ENCODE measurements at places on chromosomes 6 and 20.

GRCh38 chr20:46135856-46136633 is 17.9 kb downstream of the CD40 start:
- no peak for DNase-seq

GRCh38 chr6:79821859-79822258 is 125.5 kb downstream of the ELOVL4 start:
- DNase-seq, result no peak

- DNase-seq, result no peak
Observed at GRCh38 chr6:139758209-139758611, 383.8 kb upstream of the CITED2 start.

DNA sequence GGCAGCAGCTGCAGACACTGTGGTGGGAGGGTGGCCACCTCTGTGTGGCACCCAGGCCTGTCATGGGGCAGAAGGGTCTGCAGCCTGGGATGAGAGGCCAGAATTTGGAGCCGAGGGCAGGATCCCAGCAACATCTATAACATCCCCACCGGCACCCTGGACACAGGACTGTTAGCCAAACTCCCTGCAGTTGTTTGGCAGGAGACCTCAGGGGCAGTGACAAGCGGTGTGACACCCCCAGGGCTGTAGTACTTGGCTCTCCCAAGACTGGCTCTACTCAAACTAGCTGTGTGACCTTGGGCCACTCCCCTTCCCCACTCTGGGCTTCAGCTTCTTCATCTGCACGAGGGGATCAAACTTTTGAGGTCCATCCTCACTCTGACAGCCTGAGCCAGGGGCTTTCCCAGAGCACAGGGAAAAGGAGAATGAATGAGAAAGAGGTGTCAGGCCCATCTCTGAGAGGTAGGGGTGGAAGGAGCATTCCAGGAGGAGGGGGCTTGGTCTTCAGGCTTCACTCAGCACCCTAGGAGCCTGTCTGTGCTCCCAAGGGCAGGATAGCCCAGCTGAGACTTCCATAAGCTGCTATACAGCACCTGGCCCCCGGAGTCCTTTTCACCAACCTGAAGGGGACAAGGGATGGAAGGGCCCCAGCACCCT is 64.0 kb downstream of the MDGA1 start:
- DNase-seq, result no peak

GRCh38 chr20:62838128-62838891 is 21.5 kb downstream of the COL9A3 start:
- DNase-seq, result no peak

DNA sequence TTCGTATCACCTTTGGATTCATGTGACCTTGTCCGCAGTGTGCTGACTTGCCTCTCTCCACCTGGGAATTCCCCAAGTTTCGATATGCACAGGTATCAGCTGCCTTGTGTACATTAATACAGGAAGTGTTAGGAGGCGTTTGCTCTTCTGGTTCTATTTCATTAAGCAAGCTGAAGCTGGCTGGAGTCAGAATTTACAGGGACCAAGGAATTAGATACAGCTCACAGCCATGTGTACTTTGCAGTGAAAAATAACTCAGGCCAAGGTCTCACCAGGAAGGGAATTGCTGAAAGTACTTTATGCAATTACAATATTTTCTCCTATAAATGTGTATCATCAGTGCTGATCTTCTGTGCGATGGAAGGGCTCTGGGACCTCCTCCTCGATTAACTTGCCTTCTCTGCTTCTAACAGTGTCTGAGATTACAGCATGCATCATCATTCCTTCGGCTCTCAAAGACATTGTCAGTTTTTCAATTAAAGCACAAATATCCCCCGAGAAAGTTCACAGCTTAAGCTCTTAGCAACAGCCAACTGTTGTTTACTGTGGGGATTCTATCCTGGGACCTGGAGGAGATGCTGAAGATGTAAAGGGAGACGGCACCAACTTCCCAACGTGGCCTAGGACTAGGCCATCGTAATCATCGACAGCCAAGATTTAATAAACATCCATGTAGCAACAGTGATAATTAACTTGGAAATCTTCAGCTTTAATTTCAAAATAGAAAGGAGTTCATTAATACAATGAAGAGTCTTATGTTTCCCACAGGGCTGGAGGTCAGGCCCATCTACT is 13.8 kb upstream of the TIAM2 start:
- no peak for DNase-seq

DNA sequence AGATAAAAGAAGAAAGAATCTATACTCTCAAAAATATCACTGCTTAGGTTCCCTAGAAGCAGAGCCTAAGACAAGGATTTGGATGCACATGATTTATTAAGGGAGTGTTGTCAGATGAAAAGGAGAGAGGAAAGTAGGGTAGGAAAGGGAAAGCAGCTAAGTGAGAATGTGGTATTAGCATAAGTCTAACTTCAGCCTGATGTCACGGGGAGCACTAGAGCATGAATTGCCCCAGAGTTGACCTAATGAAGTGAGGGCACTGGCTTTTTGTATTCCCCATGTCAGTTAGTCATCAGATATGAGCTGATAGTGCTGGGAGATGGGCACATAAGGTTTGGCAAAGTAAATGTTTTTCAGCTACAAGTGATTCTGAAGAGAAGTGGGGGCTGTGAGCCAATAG is 129.0 kb upstream of the THEMIS start:
- DNase-seq, result no peak

- peak; percentile 39 for DNase-seq
Observed at GRCh38 chr6:28864326-28864923, 59.4 kb downstream of the TRIM27 start.

GRCh38 chr6:167712731-167713475 is 113.8 kb upstream of the AFDN start:
- DNase-seq, result no peak

- no peak for DNase-seq
Observed at GRCh38 chr20:58576603-58576970, 61.4 kb upstream of the APCDD1L start.

GRCh38 chr20:36775196-36775595 is 1.6 kb upstream of the DSN1 start:
- DNase-seq, result no peak

- DNase-seq, result no peak
Observed at GRCh38 chr6:35174501-35174900, 33.4 kb upstream of the TCP11 start.

- no peak for DNase-seq
Observed at GRCh38 chr6:3568396-3569082, 111.7 kb upstream of the SLC22A23 start.

DNA sequence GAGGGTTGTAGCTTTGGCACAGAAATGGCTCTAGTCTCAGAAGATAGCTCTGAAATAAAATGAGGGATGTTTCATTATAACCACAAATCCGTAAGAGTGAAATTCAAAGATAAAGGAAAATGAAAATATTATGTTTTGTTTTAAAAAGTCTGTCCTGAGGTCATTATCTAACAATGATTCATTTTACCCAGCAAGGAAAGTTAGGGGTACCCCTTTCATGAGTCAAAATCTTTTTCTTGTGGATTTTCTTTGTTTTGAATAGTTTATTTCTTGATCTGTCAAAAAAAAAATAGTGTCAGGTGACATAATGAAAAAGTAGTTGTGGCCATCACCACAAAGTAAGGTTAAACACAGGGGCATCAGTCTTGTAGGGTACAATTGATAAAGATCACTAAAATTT is 59.7 kb upstream of the MYB start:
- DNase-seq, result no peak

GRCh38 chr6:14436592-14437132 is 319.1 kb downstream of the CD83 start:
- DNase-seq, result no peak

GRCh38 chr6:154410619-154411072 is 54.0 kb upstream of the IPCEF1 start:
- DNase-seq, result peak; percentile 59

DNA sequence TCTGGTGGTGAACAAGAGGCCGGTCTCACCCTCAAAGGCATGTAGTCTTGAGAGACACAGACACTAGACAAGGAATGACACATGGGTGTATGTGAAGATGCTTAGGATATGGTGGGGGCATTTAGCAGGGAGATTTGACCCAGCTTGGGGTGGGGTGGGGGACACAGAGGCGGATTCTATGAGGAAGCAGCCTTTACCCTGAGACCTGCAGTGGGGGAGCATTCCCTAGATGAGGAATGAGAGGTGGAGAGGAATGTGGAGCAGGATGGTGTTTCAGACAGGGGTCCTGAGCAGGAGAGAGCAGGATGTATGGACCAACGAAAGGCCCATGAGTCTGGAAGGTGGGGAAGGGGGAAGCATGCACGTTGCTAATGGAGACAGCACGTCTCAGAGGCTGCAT is 57.8 kb downstream of the PHACTR3 start:
- DNase-seq, result no peak

DNA sequence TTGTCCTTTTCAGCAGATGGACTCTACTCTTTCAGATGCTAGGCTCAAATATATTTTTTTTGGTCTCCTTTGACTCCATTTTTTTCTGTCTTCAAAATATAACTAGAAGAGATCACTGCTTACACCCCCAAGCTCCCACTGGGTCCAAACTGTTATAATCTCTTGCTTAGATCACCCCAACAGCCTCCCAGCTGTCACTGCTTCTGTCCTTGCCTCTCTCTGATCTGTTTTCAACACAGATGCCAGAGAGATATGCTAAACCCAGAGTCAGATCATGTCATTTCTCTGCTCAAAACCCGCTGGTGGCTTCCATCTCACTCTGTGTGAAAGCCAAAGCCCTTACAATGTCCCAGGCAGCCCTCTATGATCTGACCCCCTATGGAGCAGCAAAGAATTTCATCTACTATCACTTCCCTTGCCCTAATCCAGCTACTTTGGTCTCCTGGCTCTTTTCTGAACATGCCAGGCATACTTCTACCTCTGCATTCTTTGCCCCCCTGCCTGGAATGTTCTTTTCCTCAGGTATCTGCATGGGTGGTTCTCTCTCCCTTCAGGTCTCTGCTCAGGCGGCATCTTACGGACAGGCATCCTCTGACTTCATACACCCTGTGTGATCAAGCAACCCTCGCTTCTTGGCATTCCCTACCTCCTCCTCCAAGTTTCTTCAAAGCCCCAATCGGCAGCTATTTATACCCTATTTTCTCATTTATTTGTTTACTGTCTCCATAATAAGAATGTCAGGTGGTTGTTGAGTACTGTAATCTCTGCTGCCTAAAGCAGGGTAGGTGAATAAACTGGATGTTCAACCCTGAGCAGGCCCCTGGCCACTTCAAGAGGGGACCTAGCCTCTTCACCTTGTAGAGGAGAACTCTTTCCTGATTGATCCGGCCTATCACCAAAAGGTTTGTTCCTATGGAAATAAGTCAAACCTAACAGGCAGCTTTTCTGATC is 43.6 kb upstream of the SLC4A11 start:
- DNase-seq, result no peak

- no peak for DNase-seq
Observed at GRCh38 chr6:157025437-157025836, 248.3 kb downstream of the ARID1B start.

- no peak for DNase-seq
Observed at GRCh38 chr6:16078064-16078463, 50.8 kb upstream of the MYLIP start.

DNA sequence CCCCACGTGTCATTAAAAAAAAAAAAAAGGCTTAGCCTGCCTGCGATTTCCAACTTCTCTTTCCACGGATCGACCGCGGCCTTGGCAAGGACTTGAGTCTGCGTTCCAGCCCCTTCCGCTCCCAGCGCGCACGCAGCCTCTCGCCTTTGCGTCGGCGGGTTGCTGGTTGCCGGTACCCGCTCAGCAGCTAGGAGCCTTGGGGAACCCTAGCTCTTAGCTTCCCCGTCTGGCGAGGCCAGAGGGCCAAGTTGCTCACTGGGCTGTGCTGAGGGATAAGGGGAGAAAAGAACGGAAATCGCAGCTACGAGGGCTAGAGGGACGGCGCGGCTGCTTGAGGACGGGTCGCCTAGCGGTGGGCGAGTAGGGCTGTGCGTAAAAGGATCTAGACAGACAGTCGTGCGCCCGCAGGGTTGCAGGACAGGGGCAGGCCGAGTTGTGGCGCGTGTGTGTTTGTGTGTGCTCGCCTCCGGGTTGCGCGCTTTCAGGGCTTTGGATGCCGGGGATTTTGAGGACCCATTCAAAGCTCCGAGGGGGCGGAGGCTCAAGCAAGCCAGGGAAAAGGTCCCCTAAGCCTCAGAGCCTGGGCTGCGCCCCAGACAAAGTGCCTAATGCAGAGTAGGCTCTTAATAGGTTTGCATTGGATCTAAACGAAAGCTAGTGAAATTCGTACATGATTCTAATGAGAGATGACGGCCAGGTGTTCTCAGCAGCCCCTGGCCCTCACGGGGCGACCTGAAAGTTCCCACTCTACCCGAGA is 40.5 kb upstream of the OSTM1 start:
- DNase-seq, result peak; percentile 59

GRCh38 chr20:54622333-54623295 is 147.2 kb downstream of the DOK5 start:
- no peak for DNase-seq

DNA sequence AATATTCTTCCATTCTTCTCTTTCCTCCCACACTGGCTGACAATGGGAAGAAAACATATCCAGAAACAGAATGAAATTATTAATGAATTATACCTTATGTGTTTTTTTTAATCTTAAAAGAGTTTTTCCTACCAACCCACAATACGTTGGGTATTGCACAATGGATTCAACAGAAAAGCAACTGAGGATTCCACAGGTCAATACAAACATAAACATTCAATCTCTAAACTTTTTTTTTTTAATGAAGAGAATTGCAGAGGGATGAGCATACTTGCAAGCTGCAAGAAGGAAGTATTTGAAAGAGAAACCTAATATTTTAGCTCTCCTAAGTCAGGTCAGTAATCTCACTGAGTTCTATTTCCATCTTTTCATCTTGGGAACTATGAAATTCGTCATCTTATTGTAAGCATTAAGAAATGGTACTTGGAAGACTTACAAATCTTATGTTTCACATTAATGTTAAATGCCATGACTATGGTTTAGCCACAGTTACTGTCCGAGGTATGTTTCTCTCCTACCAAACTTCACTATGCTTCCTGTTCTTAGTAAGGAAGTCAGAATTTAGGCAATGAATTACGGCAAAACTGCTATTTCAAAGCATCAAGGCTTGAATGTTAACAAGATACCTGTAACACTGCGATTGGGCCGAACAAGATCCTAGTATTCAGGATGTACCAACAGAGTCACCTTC is 100.8 kb downstream of the HIVEP2 start:
- no peak for DNase-seq

GRCh38 chr6:105932440-105932839 is 153.7 kb upstream of the PRDM1 start:
- DNase-seq, result no peak

GRCh38 chr6:70663881-70664466 is 3.7 kb upstream of the SMAP1 start:
- DNase-seq, result no peak

DNA sequence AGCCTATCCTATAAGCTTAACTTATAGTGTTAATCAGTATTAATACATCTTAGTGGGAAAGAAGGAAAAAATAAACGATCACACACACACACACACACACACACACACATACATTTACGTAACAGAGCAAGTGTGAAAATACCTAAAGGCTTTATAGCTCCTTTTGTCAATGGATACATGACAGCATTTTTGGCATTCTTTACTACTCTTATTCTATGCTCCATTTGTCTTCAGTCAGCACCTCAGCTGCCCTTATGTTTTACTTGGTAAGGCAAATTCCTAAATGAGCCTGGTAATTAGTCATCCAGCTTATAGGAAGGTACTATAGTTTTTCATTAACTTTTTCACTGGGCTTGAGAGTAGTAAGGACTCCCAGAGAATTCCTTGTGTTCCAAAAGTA is 25.1 kb upstream of the SLC17A3 start:
- no peak for DNase-seq

GRCh38 chr6:16256781-16257180 is 18.4 kb downstream of the GMPR start:
- no peak for DNase-seq

GRCh38 chr6:112286500-112287144 is 32.3 kb upstream of the LAMA4 start:
- no peak for DNase-seq

- no peak for DNase-seq
Observed at GRCh38 chr6:69578361-69578890, 218.4 kb downstream of the LMBRD1 start.

All from hindlimb muscle (tissue), 1 donor.